Stimulated activated effector memory CD8-positive, alpha-beta T cell treated with anti-CD3 and anti-CD28 coated beads, Interleukin-12 subunit alpha, Interleukin-12 subunit beta, amount 100 ng/mL, for 72 hours (primary cell): ENCODE measurements at places on chromosomes 7 and 10.

GRCh38 chr10:97757471-97757870 lies 14.3 kb downstream of the SFRP5 start:
- DNase-seq: no peak

GRCh38 chr7:15686295-15686956 lies at the start of gene MEOX2:
Gene MEOX2 (minus strand): TSS chr7:15686683. CDS start chr7:15686402, 281 bp downstream.
- no peak for DNase-seq

- no peak for DNase-seq
Measured at GRCh38 chr7:26157520-26158105, 5.6 kb downstream of the NFE2L3 start.

DNA sequence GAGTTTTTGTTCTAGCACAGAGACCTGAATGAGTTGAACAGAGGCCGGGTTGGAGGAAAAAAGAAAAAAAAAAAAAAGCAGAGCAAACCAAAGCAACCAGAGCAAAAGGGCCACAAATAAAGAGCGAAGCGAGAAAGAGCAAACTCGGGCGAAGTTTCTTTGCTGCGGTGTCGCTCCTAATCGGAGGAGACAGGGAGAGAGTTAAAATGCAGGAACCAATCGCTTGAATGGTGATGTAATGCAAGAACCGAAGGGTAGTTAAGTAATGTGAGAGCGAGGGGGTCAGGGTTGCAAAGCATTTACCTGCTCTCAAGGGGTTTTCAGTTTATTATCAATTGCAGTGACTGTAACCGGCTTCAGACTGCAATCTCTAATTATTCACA lies 271.7 kb downstream of the TRIL start:
- DNase-seq: no peak

DNA sequence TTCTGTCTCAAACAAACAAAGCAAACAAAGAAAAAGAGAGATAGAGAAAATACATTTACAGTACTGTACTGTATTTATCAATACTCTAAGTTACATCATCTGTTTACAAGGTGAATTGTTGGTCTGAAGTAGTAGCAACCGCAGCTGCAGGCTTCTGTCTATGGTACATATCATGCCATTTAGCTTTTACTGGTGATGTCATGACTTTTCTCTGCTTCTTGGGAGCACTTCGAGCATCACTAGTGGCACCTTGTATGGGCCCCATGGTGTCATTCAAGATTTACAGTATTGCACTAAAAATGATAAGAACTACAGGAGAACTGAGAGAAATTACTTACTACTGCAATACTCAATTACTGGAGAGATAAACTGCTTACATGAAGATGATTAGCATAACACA lies 826.9 kb downstream of the CNTNAP2 start:
- no peak for DNase-seq

- DNase-seq: no peak
Measured at GRCh38 chr10:102782673-102783551, 39.2 kb downstream of the WBP1L start.

- no peak for DNase-seq
Measured at GRCh38 chr7:31903962-31904361, 166.2 kb downstream of the PDE1C start.

- no peak for DNase-seq
Measured at GRCh38 chr7:44175730-44176129, 13.5 kb downstream of the GCK start.

DNA sequence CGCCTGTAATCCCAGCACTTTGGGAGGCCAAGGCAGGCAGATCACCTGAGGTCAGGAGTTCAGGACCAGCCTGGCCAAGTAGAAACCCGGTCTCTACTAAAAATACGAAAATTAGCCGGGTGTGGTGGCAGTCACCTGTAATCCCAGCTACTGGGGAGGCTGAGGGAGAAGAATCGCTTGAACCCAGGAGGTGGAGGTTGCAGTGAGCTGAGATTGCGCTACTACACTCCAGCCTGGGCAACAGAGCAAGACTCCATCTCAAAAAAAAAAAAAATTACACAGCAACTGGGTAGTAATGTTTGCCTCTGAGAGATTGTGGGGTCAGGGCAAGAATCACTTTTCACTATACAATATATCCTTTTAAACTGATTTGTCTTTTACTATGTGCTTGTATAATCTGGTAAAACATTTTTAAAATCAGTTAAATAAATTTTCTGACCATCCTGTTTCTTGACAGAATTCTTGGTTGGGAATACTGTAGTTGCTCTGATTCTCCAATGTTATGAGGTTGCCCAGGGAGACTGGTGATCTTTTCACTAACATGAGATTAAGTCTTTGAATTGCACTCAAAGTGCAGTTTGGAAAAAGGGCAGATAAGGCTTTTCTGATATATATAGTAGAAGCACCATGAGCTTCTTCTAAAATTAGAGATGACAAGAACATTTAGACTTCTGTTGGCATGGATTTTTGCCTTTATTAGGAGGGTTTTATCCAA lies 1.5 kb downstream of the ENTPD7 start:
- DNase-seq: no peak

DNA sequence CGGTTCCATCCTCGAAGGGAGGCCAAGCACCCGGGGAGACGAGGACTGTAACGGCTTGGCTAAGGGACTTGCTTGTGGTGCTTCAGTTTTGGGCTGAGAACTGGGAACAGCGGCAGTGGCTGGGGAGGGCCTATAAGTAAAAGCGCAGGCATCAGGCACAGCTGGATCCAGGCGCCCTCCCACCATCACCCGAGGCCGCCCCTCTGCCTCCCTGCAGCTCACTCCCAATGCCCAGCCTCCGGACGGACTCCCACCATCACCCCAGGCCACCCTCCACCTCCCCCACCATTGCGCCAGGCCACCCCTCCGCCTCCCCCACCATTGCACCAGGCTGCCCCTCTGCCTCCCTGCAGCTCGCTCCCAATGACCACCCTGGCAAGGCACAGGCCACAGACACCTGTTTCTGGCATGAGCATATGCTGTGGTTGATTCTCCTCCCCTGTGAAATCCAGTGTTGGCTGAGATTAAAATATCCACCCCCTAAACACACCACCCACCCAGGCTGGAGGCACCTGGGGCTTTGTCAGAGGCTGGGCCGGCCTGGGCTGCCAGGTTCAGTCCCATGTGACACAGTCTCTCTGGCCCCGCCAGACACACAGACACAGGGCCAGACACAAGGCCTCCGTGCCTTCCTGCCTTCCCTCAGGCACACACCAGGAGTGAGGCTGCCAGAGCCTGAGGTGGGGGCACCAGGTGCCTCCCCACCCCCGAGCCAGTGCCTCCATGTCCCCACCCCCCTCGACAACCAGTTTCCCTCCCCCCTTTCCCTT lies 16.7 kb downstream of the MICALL2 start:
- DNase-seq: no peak

GRCh38 chr7:15821484-15822427 lies 135.3 kb upstream of the MEOX2 start:
- DNase-seq: no peak

- no peak for DNase-seq
Measured at GRCh38 chr7:107834401-107834800, 31.4 kb upstream of the SLC26A3 start.
